Kasumi-1 (cell line): ENCODE measurements at places on chromosomes 3 and 15.

DNA sequence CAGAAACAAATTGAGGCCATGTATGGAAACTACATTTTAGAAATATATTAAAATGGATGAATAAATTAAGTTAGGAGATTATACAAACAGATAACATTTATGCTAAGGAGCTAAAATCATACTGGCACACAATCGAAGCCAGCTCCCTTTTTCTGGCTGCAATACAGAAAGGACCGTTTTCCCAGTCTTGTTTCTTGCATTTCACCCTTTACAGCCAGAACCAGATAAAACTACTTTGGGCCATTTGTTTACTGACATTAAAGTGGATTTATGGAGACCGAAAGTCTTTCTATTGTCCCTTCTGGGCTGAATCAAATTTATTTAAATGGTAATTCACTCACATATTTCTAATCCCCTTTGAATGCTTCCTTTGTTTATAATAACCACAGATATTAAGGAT lies 50.1 kb upstream of the CNTN3 start:
- no peak for DNase-seq

DNA sequence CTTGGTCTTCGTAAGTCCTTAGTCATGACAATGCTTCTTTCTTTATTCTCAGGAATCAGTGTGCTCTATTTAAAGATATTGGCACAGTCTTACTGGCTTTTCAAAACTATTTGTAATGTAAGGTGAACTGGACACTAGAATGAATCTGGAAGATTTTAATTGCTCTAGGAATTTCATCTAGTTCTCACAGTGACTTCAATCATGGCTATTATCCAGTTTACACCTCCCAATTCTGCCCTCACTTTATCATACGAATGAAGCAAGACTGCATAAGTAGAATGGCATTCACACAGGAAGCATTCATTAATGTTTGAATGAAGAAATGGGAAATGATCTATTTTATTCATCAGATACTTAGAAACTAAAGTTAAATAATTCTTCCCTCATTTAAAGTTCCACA lies 26.7 kb upstream of the DRD3 start:
- no peak for DNase-seq

DNA sequence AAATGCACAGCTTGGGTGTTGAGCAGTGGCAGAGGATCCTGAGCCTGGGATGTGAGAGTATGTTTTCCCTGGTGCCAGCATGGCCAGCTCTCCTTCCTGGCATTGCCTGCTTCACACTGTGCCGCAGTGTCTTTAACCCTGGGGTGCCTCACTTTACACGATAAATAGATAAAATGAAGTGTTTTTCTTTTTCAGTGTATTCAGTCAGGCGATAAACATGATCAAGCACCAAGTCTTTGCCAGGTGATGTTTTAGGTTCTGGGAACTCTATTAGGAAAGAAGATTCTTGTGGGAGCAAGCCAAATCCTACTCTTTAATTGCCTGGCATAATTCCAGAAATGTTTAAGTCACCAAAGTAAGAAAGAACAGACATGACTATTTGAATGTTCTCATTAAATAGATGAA lies 14.0 kb downstream of the ABHD6 start:
- DNase-seq: no peak

DNA sequence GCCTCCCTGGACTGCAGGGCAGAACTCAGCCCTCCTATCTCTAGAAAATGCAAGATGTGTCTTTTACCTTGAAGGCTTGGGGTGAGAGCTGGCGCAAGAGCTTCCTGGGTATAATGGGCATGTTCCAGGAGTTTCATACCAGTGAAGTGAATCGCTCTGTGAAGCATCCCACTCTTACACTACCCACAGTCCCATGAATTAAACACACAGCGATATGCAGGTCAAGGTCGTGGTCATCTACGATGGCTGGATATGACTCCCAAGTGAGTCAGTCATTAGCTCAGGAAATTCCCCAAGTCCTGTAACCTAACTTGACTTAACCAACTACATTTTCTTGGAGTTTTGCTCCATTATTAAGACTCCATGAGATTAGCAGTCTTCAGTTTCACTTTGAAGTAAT lies 439.7 kb downstream of the NTRK3 start:
- DNase-seq: no peak
